ENCODE measurements at places on chromosomes 12 and 14. TPM values are rescaled to one million over a fixed set of nuclear protein-coding genes. Genes with fewer than 3 reads are reported as not detected.

ABHD12B gene
- not detected for total RNA-seq

CIDEB gene
- total RNA-seq, result 0.12 TPM

TPPP2 gene
- total RNA-seq, result not detected

TAS2R7 gene
- total RNA-seq, result not detected

IL26 gene
- not detected for total RNA-seq

PGF gene
- total RNA-seq, result 5.0 TPM

SLC25A47 gene
- not detected for total RNA-seq

CCNB1IP1 gene
- total RNA-seq, result 35.9 TPM

OR6C68 gene
- total RNA-seq, result not detected

LRRIQ1 gene
- 0.49 TPM for total RNA-seq

KCNH5 gene
- not detected for total RNA-seq

KIF26A gene
- total RNA-seq, result 3.8 TPM

CCDC197 gene
- total RNA-seq, result not detected

IKZF4 gene
- 2.8 TPM for total RNA-seq

FOXA1 gene
- total RNA-seq, result 5.8 TPM

NGB gene
- total RNA-seq, result not detected

SERPINA1 gene
- total RNA-seq, result 1.1 TPM

PROX2 gene
- total RNA-seq, result not detected

CD163L1 gene
- 0.53 TPM for total RNA-seq

TAS2R13 gene
- not detected for total RNA-seq

KCNH3 gene
- 2.2 TPM for total RNA-seq

ARHGAP9 gene
- 0.60 TPM for total RNA-seq

ZBTB39 gene
- total RNA-seq, result 4.3 TPM

ESPL1 gene
- 18.2 TPM for total RNA-seq

ZDHHC22 gene
- 0.29 TPM for total RNA-seq

ARHGEF40 gene
- total RNA-seq, result 8.9 TPM

KLRF1 gene
- total RNA-seq, result not detected

CD4 gene
- total RNA-seq, result not detected

Data from A549 treated with AZD2906 at 1 μM for 4 hours (cell line).